ENCODE measurements at places on chromosomes 4 and X.

GRCh38 chr4:87002682-87003043 lies 67.9 kb downstream of the AFF1 start:
- DNase-seq: no peak

DNA sequence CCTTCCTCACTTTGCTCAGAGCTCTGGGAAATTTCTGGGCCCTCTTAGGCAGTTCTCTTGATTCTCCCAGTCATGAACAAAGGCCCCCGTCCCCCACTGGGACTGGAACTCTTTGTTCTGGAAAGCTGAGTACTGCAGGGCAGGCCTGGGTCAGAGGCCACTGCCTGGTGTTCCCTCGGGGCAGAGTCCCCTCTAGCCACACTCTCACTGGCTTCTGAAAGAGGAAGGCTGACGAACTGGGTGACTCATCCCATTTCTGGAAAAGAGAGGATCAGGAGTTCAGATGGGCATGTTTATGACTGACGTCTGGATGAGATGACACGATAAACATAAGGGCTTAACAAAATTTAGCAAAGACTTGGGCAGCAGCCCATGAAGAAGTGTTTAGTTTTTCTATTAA lies 47.7 kb downstream of the DDX3X start:
- DNase-seq: no peak

DNA sequence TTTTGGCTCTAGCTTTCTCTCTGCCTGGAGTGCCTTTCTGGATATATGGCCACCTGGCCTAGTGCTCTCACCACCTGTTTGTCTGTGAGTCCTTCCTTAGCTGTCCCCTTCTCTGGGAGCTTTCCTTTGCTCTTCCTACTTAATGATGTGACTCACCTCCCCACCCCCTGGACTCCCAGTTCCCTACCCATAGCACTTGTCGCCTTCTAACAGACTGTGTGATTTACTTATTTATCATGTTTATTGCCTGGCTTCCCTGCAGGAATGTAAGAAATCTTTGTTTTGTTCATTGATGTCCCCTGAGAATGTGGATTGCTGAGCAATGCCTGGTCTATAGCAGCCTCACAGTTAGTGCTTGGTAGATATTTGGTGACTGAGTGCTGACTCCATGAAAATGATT lies 18.9 kb downstream of the ADD1 start:
- DNase-seq: no peak

GRCh38 chrX:19386679-19387078 lies 43.0 kb downstream of the PDHA1 start:
- DNase-seq: no peak

DNA sequence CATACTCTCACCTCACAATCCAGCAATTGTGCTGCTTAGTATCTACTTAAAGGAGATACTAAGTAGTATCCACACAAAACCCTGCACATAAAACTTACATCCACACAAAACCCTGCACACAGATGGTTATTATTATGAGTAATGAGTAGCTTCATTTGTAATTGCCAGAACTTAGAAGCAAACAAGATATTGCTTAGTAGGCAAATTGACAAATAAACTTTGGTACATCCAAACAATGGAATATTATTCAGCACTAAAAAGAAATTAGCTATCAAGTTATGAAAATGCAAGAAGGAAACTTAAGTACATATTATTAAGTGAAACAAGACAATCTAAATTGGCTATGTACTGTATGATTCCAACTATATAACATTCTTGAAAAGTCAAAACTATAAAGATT lies 80.6 kb downstream of the NPY2R start:
- no peak for DNase-seq

DNA sequence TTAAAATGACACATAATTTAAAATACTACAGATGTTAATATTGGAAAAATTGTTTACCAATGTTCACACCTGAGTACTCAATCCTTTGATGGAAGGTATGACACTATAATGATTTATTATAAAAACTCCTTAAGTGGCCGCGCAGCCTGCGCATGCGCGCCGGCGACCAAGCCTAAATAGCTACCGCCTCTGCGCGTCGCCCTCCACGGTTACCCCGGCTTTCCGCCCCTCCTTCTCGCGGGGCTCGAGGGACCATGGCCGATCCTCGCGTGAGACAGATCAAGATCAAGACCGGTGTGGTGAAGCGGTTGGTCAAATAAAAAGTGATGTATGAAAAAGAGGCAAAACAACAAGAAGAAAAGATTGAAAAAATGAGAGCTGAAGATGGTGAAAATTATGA lies 170.2 kb downstream of the DMD start:
- no peak for DNase-seq

All from memory B cell (primary cell).